Sigmoid colon (tissue), 7 donors: ENCODE measurements at places on chromosomes 1 and 21.

GRCh38 chr1:179955731-179956130 is 1.1 kb downstream of the CEP350 start:
- no peak for DNase-seq

DNA sequence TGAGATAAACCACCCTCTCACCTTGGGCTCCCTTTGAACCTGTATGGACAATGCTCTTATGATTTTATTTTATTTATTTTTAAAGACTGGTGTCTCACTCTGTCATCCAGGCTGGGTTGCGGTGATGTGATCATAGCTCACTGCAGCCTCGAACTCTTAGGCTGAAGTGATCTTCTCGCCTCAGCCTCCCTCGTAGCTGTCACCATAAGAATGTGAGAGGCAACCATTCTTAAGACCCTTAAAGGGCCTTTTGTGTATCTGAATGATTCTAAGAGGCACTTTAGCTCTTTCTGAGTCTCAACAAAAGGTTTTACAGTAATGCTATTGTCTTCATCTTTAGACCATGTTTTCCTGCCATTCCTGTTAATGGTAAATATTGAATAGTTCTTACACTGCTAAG is 67.0 kb downstream of the IVNS1ABP start:
- DNase-seq, result no peak

GRCh38 chr1:156413391-156414246 is 44.6 kb downstream of the RHBG start:
- DNase-seq, result no peak

DNA sequence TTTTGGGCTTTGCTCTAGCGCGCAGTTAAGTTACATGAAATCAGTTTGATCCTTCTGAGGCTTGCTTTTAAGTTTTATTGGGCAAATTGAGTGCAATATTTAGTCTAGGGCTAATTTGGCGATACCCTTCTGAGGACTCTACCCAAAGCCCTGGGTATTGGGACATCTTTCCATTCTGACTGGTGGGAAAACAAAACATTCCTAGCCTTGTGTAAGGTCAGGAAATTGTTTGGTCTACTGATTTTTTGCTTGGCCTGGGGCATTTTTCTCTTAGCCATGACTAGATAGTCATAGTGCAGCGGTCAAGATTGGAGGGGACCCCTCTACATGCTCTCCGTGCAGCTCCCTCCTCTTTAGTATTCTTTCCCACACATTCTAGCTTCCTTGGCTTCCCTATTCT is 189.6 kb upstream of the PTGFR start:
- no peak for DNase-seq

DNA sequence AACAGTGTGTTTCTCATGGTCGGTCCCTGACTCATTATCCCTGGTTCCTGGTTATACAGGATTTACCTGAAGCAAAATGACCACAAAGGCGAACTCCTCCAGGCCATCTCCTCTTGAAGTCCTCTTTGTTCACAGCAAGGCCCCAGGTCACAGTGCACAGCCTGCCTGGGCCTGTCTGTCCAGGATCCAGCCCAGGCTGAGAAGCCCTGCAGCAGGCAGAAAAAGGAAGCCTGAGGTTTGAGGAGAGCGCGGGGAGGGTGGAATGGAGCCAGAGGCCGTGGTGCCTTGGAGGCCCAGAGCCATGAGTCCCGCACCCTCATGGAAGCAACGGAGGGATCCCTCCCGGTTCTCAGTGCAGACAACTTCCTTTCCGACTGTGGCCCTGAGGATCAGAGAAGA is 136.8 kb upstream of the IRF2BP2 start:
- no peak for DNase-seq

DNA sequence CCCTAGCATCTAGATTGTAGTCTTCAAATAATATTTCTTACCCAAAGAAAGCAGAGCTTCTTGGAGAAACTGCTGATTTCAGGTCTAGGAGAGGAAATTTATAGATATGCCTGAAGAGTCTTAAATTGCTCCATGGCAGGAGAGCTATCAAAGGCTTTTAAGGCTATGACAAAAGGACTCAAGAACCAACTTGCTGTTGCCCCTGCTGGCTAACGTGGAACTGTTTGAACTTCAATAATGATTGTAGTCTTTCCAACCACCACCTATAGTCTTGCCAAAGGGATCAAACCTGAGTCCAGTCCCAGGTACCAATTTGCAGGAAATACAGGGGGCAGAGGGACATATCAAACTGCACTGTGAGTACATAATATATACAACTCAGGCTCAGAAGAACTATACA is 336.2 kb upstream of the ESRRG start:
- DNase-seq, result no peak

GRCh38 chr1:27152829-27153548 is 1.9 kb downstream of the SLC9A1 start:
- no peak for DNase-seq

GRCh38 chr1:98203466-98203865 is 282.6 kb upstream of the DPYD start:
- no peak for DNase-seq

DNA sequence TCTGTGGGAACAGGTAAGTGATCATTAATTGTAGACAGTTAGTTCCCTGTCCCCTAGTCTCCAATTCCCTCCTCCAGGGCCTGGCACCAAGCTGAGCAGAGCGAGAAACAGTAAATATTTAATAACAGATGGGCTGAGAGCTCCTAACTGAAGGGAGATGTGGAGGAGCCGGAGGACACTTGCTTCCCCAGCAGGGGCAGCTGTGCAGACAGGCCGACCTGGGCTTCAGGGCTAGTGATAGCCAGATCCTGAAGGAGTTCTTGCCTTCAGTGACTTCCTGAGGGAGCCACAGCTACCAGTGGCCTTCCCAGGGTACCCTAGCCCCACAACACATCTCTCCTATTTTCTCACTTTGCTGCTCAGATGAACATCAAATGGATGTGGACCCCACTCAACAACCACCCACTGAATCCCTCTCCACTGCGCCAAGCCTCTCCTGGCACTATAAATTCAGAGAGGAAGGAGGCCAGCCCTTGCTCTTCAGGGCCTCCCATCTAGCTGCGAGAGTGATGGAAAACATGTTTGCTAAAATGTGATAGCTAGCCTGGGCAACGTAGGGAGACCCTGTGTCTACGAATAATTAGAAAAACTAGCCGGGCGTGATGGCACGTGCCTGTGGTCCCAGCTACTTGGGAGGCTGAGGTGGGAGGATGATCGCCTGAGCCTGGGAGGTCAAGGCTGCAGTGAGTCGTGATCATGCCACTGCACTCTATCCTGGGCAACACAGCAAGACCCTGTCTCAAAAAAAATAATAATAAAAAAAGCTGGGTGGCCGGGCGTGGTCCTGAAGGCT is 26.9 kb upstream of the SYNC start:
- DNase-seq, result no peak

DNA sequence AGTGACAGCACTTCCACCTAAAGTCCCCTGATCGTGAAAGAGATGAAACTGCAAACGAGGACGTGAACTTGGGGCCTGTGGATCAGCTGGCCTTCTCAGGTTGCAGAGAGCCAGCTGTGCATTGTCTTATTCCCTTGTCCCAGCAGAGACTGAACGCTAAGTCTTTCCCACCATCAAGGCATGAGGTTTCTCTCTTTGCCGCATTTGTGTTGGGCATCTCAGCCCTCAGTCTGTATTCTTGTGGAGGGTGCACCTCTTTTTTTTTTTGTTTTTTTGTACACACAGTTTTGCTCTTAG is 71.4 kb downstream of the KIF26B start:
- no peak for DNase-seq

DNA sequence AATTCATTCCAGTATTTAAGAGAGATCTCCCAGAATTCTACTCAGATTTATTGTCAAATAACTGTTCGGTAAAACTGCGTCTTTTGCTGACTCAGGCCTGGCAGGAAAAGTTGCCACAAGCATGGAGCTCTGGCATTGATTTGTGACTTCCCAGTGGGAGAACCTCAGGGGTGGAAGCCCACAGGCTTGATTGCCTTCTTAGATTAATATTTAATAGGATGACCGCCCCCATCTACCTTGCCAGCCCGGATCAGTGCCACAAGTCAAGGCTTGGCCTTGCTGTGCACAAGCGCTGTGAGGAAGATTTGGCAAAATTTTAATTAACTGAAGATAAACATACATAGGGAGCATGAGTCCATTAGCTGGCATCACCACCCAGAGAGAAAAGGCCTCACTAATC is 93.5 kb downstream of the LRIG2 start:
- no peak for DNase-seq

DNA sequence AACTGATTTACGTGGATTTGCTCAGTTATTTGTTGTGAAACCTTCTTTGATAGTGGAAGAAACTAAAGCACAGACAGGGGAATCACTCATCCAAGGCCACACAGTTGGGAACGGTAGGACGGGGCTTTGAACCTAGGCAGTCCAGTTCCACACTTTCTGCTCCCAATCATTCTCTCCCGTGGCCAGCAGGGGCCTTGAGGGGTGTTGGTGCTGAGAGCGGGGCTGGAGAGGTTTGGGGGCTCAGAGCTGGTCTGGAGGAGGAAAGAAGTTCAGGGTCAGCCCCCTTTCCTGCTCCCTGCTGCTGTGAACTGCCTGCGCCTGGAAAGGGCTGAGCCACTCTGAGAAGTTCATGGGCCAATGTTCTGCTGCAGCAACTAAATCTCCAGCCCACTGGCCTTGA is 31.4 kb upstream of the ACTL8 start:
- no peak for DNase-seq

DNA sequence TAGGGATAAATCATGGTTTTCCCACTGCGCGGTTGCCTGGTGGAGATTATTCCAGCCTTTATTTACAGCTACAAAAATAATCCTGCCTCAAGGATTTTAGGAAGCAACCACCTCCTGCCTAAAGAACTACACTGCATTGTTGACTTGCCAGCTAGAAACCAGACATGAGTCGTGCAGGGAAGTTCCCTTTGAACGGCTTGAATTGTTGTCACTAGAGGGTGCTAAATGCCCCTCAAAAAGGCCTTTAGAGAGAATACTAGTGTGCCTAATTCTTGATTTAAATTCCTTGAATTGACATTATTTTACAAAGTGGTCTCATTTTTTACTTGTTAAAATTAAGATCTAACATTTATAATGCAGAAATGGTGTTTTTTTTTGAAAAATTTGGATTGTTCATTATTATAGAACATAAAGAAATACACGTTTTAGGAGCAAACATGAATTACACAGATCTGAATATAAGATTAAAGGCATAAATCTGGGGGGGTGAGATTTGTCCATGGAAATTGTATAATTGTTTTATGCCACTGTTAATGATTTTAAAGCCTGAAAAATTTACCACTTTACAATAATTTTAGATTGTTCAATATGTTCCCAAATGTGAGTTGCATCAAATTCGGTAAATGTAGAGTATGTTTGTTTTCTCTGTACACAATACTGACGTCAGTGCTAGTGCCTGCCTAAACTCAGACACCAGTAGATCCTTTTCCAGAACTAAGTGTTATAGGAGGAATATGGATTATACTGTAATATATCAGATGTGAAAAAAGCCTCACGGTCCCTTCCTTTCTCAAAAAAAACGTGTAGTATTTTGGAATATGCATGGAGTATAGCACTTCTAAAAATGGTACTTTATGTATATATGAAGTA is 7.6 kb upstream of the ERG start:
- DNase-seq, result no peak

DNA sequence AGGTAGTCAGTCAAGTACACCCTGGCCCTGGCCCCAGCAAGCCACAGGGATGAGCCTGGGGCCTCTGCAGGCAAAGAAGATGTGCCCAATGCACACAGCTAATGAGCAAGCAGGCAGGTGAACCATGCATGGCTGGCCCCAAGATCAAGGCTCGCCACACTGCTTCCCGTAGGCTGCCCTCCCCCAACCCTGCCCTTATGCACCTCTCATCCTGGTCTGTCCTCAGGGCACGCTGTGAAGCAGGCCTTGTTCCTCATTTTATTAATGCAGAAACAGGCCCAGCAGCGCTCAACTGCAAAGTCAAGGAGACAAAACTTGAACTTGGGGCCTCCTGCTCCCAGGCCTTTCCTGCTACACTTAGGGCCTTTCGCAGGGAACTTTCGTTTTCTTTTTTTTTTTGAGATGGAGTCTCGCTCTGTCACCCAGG is 35.6 kb upstream of the ID3 start:
- DNase-seq, result no peak

DNA sequence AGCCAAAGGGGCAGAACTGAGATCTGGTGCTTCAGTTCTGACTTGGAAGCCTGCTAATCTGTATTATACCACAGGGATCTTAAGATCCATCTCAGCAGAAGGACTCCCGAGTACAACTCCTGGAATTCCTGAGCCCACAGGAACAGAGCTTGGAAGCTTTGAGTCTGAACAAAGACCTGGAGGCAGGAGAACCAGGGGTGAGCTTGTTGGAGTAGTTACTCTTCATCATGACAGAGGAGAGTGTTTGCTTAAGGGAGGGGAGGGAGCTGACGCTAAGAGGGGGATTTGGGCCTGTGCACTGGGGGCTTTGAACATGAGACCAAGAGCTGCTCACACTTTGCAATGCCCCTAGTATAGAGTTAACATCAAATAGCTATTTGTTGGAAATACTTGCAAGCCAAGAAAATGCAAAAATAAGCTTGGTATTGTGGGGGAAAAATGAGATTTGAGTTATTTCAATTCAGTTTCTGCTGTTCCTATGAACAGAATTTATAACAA is 41.1 kb upstream of the TRABD2B start:
- DNase-seq, result no peak

DNA sequence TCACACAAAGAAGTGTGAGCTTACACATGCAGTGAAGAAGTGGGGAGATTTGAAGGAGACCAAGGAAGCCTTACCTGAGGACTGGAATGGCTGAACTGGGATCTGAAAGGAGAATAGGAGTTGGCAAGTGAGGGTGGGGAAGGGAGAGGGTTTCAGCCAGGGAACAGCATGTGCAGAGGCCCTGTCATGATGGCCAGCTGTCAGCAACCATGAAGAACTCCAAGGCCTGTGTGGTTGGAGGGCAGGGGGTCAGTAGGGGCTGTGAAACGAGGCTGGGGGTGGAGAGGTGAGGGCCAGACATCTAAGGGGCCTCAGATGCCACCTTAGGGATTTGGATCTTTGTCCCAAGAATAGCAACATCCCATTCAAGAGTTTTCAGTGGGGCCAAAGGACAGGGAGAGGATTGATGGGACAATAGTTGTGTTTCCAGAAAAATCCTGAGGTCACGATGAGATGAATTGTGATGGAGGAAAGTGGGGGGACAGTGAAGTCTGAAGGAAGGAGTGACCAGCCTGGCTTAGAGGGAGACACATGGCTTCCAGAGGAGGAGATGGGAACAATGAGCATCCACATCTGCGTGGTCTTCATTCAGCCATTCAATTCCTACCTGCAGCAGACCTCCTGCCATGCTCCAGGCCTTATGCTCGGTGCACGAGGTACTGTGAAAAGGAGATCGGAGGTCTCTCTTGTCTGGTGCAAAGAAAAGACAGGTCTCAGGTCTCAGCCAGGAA is 187.6 kb downstream of the MATN1 start:
- DNase-seq, result no peak

GRCh38 chr1:211328866-211329475 is 2.3 kb downstream of the TRAF5 start:
- no peak for DNase-seq

DNA sequence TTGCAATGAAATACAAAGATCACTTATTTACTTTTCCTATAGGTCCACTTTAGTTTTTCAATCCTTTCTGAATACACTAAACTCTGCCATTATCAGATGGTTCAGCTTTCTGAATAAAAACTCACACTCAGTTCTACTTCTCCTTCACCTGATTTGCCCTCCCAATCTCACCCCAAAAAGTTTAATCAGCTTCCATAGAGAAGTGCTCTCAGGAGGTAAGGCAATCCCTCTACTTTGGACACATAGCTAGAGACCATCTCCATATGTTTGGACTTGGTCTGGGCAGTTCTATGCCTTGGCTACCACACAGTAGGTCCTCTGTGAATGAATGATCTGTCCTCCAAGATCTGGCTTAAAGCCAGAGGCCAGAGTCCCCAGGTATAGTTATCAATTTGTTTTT is 40.9 kb downstream of the PTPN14 start:
- no peak for DNase-seq
